ENCODE measurements at places on chromosomes 12 and 14. TPM values are rescaled to one million over a fixed set of nuclear protein-coding genes. Genes with fewer than 3 reads are reported as not detected.

Gene PPP4R3A
- 57.7 TPM for total RNA-seq

- H3K4me3 ChIP-seq, result no peak overlapping the region
- DNase-seq, result no peak
- H3K36me3 ChIP-seq, result peaks cover 1% of the 10 kb centered on the region
- H3K4me1 ChIP-seq, result peaks cover 31% of the 10 kb centered on the region
- peaks cover 24% of the 10 kb centered on the region for H3K27me3 ChIP-seq
- peak overlapping the region; percentile 54 for H3K27ac ChIP-seq
These were observed 7.8 kb upstream of the CACNA2D4 start for GRCh38 chr12:1926251-1926657.

DNA sequence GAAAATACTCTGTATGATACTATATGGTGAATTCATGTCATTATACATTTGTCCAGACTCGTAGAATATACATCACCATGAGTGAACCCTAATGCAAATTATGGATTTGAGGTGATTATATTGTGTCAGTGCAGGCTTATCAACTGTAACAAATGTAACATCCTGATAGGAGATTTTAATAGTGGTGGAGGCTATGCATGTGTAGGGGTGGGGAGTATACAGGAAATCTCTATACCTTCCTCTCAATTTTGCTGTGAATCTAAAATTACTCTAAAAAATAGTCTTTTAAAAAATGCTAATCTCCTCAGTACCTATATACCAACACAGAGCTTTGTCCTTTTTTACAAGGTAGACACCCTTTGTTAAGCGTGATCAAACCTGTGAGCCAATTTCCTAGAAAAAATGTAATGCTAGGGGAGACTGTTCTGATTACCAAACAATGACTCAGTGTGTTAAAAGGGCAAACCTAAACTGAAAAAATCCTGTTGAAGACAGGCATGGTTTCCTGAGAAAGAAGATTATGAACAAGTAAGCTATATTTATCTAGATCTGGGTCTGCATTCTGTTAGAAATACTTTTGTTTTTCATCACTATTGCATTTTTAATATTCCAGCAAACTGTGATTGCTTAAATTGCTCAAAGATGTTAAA is 170.9 kb downstream of the DUSP6 start:
- no peak for DNase-seq
- H3K4me1 ChIP-seq, result peaks cover 20% of the 10 kb centered on the region
- no peaks in the 10 kb centered on the region for H3K27me3 ChIP-seq
- H3K36me3 ChIP-seq, result no peaks in the 10 kb centered on the region

DNA sequence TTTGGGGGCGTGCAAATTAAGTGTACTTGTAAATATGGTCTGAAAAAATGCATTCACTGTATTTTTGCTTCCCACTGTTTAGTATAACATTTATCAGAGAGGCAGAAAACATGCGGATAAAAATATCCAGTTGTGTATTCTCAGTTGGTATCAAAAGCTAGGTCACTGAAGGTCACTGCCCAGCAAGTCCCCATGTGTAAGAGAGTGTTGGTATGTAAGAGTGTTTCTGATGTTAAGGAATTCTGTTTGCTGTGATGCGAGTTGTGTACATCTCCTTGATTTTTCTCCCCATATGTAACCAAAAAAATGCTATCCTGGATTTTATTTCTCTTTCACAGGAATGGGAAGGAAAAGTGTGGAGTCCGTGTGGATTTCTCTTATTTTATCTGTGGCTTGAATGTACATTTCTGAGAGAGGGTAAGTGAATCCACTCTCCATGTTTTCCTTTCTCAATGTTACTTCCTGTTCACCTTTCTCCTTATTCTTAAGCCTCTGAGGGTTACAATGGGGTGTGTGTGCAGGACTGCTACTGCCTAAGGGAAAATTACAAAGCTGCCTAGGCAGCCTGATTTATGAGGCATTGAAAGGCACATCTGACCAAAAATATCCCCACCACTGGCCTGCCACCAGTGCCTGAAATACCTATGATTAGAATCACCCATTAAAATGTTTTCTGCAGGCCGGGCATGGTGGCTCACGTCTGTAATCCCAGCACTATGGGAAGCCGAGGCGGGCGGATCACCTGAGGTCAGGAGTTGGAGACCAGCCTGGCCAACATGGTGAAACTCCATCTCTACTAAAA is 97.9 kb upstream of the USP44 start:
- no peak for DNase-seq
- no peaks in the 10 kb centered on the region for H3K27me3 ChIP-seq
- peak overlapping the region; percentile 91 for H3K27ac ChIP-seq
- H3K4me1 ChIP-seq, result peaks cover 61% of the 10 kb centered on the region
